ENCODE measurements at places on chromosomes 2 and 18. TPM values are rescaled to one million over a fixed set of nuclear protein-coding genes. Genes with fewer than 3 reads are reported as not detected.

Gene TMEFF2
- total RNA-seq, result not detected

Gene RUFY4
- total RNA-seq, result 0.23 TPM

Gene COLEC12
- total RNA-seq, result 0.37 TPM

Gene AKAIN1
- not detected for total RNA-seq

Gene SGPP2
- total RNA-seq, result 0.18 TPM
